WTC11 (cell line): ENCODE measurements at places on chromosomes 11 and 22. TPM values are rescaled to one million over a fixed set of nuclear protein-coding genes. Genes with fewer than 3 reads are reported as not detected.

The C22orf23 gene
- 0.16 to 0.96 TPM (median 0.72 TPM) in 3 replicates for total RNA-seq

The RPL27A gene
- total RNA-seq = 1,103 to 1,198 TPM (median 1,179 TPM) in 3 replicates

The PKDREJ gene
- 0.02 to 0.07 TPM in 2 of 3 replicates, not detected in the other for total RNA-seq

The CSKMT gene
- total RNA-seq = 60.7 to 75.6 TPM (median 60.9 TPM) in 3 replicates

The FOLR3 gene
- total RNA-seq = 0.25 TPM in 1 of 3 replicates, not detected in the others

The ANO5 gene
- total RNA-seq = 6.3 to 6.9 TPM (median 6.7 TPM) in 3 replicates

The CARD18 gene
- not detected in 3 replicates for total RNA-seq

GRCh38 chr11:2926611-2927051 lies 2.6 kb downstream of the PHLDA2 start:
- DNase-seq = no peak
- peaks cover 42% of the 10 kb centered on the region for H3K27me3 ChIP-seq

- H3K27me3 ChIP-seq = peaks cover 99% of the 10 kb centered on the region
- H3K4me3 ChIP-seq = peak overlapping the region; percentile 72
- H3K4me1 ChIP-seq = peaks cover 43% of the 10 kb centered on the region
- H3K27ac ChIP-seq = no peak overlapping the region
- H3K36me3 ChIP-seq = no peaks in the 10 kb centered on the region
Observed at GRCh38 chr11:43576803-43577521, 103.6 kb upstream of the HSD17B12 start.

DNA sequence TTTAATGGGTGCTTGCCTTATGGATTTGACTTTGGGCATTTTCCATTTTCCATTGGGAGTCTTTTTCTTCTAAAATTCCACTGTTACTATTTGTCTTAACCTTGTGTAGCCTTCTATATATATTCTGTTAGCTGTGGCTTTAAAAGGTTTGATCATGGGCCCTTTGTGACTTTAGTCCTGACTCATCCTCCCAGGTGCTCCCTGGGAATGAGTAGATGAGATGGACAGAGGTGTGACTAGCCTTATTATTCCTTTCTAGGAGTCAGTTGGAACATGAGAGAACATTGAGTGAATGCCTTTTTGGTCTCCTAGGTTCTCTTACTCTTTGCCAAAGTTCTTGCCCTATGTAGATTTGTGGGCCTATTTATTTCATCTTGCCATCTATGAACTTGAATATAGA lies 39.0 kb downstream of the DDX10 start:
- no peaks in the 10 kb centered on the region for H3K27me3 ChIP-seq
- DNase-seq = no peak
- H3K4me1 ChIP-seq = peaks cover 29% of the 10 kb centered on the region

- no peaks in the 10 kb centered on the region for H3K27me3 ChIP-seq
- no peak overlapping the region for H3K27ac ChIP-seq
- peaks cover 8% of the 10 kb centered on the region for H3K4me1 ChIP-seq
- H3K4me3 ChIP-seq = no peak overlapping the region
Observed at GRCh38 chr11:60871378-60872061, 4.2 kb downstream of the ZP1 start.

DNA sequence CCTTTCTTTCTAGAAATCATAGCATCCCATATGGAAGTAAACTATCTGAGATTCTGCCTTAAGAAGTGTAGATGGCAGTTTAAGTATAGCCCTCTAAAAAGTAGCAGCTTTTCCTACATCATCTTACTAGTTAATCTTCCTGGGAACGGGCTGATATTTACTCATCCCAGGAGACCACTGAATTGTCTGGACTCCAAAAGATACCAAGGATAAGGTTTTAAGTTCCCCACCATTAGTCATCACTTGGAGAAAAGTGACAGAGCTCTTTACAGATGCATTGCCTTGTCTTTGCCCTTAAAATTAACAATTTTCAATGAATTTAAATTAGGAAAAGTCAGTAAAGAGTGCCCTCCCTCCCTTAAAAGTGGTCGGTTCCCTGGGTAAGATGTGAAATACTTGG lies 129.5 kb downstream of the MAML2 start:
- no peaks in the 10 kb centered on the region for H3K36me3 ChIP-seq
- H3K4me1 ChIP-seq = peaks cover 53% of the 10 kb centered on the region
- DNase-seq = no peak
- no peak overlapping the region for H3K4me3 ChIP-seq
- H3K27ac ChIP-seq = no peak overlapping the region
- H3K27me3 ChIP-seq = no peaks in the 10 kb centered on the region

- DNase-seq = no peak
- peaks cover 9% of the 10 kb centered on the region for H3K4me1 ChIP-seq
- peaks cover 2% of the 10 kb centered on the region; the same call in 1 of the 2 replicates for H3K36me3 ChIP-seq
Observed at GRCh38 chr11:64698427-64698826, 24.6 kb downstream of the NRXN2 start.

GRCh38 chr11:64856382-64857227 lies 12.2 kb upstream of the CDC42BPG start:
- H3K4me3 ChIP-seq = no peak overlapping the region
- H3K4me1 ChIP-seq = peaks cover 2% of the 10 kb centered on the region
- H3K27me3 ChIP-seq = no peaks in the 10 kb centered on the region
- DNase-seq = no peak
- no peaks in the 10 kb centered on the region; the same call in 1 of the 2 replicates for H3K36me3 ChIP-seq

DNA sequence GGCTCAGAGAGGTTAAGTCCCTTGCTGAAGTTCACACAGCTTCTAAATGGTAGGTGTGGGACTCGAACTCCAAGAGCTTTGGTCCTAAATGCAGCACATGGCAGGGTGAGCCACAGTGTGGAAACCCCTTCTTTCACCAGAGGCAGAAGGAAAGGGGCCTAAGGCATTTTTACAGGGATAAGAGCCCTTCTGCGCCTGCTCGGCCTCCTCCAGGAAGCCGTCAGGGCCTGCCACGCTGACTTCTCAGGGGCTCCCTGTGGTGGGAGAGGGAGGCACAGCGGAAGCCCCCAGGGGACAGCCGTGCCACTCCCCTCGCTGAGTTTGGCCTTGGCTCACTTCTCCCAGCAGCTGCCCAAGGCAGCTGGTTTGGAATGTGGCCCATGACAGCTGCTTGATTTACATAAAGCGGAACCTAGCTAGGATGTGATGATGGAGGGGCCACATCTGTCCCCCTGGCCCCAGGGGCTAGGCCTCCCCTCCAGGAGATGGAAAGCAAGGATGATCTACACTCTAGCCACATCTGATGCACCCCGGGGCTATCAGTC lies 35.4 kb downstream of the CD82 start:
- H3K27me3 ChIP-seq = no peaks in the 10 kb centered on the region
- DNase-seq = no peak
- peaks cover 30% of the 10 kb centered on the region for H3K4me1 ChIP-seq
- no peak overlapping the region for H3K27ac ChIP-seq
- H3K4me3 ChIP-seq = no peak overlapping the region

GRCh38 chr22:43356881-43357280 lies 13.7 kb upstream of the SCUBE1 start:
- H3K4me3 ChIP-seq = no peak overlapping the region
- no peak for DNase-seq
- no peaks in the 10 kb centered on the region; the same call in 1 of the 2 replicates for H3K27me3 ChIP-seq
- no peaks in the 10 kb centered on the region for H3K36me3 ChIP-seq

GRCh38 chr11:128375961-128376360 lies 211.4 kb downstream of the ETS1 start:
- no peak for DNase-seq
- H3K4me3 ChIP-seq = no peak overlapping the region
- H3K27ac ChIP-seq = no peak overlapping the region
- peaks cover 8% of the 10 kb centered on the region for H3K4me1 ChIP-seq

- no peak for DNase-seq
- no peak overlapping the region for H3K27ac ChIP-seq
- H3K36me3 ChIP-seq = no peaks in the 10 kb centered on the region
- H3K4me3 ChIP-seq = no peak overlapping the region
- H3K27me3 ChIP-seq = no peaks in the 10 kb centered on the region
- no peaks in the 10 kb centered on the region; the same call in 1 of the 2 replicates for H3K4me1 ChIP-seq
Observed at GRCh38 chr11:15884777-15885540, 471.4 kb downstream of the SOX6 start.

DNA sequence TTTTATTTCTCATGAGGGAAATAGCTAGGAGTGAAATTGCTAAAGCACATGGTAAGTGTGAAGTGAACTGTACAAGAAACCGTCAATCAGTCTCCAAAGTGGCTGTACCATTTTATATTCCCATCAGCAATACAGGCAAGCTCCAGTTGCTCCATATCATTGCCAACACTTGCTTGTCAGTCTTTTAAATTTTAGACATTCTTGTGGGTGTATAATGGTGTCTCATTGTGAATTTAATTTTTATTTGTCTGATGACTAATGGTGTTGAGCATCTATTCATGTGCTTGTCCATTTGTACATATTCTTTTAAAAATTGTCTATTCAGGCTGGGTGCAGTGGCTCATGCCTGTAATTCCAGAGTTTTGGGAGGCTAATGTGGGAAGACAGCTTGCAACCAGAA lies 34.1 kb upstream of the SMCO4 start:
- no peaks in the 10 kb centered on the region for H3K27me3 ChIP-seq
- H3K27ac ChIP-seq = no peak overlapping the region
- DNase-seq = no peak
- H3K36me3 ChIP-seq = no peaks in the 10 kb centered on the region
- H3K4me3 ChIP-seq = no peak overlapping the region

DNA sequence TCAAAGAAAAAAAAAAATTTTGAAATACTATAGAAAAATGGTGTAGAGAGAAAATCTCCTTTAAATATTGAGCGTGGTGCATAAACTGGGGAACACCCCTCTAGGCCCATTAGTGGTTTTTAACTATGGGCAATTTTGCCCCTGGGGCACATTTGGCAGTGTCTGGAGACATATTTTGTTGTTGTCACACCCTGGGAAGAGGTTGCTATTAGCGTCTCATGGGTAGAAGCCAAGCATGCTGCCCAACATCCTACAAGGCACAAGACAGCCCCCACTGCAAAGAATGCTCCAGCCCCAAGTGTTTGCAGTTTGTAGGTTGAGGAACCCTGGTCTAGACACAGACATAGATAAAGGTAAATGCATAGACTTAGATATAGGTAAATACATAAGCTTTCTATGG lies 92.6 kb downstream of the KIAA1671 start:
- no peak overlapping the region for H3K27ac ChIP-seq
- H3K4me3 ChIP-seq = no peak overlapping the region
- no peak for DNase-seq
- peaks cover 24% of the 10 kb centered on the region for H3K36me3 ChIP-seq
- H3K4me1 ChIP-seq = peaks cover 4% of the 10 kb centered on the region

- no peaks in the 10 kb centered on the region for H3K27me3 ChIP-seq
- no peak for DNase-seq
- peaks cover 19% of the 10 kb centered on the region for H3K4me1 ChIP-seq
- H3K4me3 ChIP-seq = no peak overlapping the region
Observed at GRCh38 chr11:44002191-44003093, 45.3 kb upstream of the ACCSL start.
